ENCODE measurements at places on chromosomes 6 and 20.

- no peak for DNase-seq
Measured at GRCh38 chr20:47370850-47371782, 14.6 kb upstream of the ZMYND8 start.

GRCh38 chr20:60246751-60247150 lies 288.5 kb downstream of the CDH26 start:
- no peak for DNase-seq

- DNase-seq = peak; percentile 30
Measured at GRCh38 chr20:1802385-1803060, 92.7 kb upstream of the SIRPA start.

DNA sequence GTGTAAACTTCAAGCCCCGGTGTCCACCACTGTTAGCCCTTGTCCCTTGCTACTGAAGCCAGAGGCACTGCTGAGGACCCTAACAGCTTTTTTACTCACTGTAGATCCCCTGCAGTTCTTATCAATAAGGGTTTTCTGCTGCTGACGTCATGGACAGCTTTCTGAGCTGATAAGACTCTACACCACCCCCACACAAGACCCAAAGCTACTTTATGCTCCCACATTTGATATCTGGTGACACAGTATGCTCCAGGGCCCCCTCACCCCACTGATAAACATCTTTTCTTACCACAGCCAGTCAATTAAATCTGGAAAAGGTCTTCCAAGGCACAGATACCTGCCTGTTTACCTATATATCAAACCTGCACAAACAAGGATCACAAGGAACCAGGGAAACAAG lies 65.3 kb downstream of the NUS1 start:
- DNase-seq = no peak

DNA sequence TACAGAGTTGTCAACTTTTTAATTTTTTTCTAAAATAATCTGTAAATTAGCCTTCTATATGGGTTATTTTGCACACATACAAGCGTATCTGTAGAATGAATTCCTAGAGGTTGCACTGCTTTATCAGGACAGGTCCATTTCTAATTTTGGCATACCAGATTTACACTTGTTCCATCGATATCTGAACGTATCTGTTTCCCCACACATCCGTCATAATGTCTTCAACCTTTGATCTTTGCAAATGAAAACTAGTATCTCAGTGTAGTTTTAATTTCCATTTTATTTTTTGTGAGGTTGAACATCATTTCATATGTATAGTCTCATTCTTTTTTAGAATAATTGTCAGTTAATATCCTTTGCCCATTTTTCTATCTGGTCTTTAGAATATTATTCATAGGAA lies 22.7 kb downstream of the SENP6 start:
- no peak for DNase-seq

DNA sequence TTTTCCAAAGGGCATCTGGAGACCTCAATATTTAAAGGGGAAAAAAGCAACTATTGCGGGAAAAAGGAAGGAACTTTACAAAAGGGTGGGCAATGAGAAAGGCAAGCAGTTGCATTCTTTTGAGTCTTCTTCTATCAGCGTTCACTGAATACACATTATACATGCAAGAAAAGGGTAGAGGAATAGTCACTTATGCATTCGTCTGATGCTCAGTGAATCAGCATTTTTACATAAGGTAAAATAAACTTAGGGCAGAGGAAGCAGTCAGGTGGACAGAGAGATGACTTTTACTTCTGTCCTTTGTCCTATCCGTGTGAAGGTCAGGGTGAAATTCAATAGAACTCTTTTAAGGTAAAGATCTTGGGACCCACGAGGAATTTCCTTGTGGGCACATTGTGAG lies 49.3 kb downstream of the PRND start:
- DNase-seq = no peak

GRCh38 chr6:31285486-31285885 lies 13.6 kb upstream of the HLA-C start:
- no peak for DNase-seq

GRCh38 chr6:155216312-155217046 lies 47.3 kb upstream of the CLDN20 start:
- no peak for DNase-seq

- DNase-seq = no peak
Measured at GRCh38 chr6:167569041-167569805, 244.3 kb downstream of the TTLL2 start.

DNA sequence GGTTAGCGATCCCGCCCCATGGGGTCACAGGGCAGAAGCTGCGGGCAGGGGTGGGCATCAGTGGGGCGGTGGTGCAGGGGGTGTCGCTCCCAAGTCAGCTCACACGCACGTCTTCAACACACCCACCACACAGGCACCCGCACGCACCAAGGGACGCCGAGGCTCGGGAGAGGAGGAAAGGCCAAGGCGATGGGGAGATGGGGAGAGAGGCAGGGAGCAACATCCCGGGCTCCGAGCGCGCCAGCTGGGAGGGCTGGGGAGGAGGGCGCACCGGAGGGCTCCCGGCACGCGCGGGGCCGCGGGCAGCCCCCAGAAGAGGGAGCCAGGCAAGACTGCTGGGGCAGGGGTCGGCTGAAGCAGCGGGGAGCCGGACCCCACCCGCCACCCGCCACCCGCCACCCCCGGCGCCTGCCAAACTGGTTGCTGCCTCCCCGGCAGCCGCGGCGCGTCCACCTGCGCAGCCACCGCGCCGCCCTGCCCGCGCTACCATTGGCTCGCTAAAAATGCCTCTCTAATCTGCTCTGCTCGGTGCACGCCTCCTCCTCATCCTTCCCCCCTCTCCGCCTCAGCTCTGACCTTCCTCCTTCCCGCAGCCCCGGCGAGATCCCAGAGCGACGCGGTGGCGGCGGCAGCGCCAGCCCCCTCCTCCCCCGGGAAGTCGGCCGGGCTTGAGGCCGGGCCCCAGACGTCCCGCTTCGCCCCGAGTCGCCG lies at the start of gene PACSIN1:
TSS of gene PACSIN1 (plus strand) at position 546 of the 711 bp plus-strand sequence. CDS start 60,230 bp downstream, outside the sequence.
- no peak for DNase-seq

Data from stimulated activated CD8-positive, alpha-beta memory T cell treated with anti-CD3 and anti-CD28 coated beads, Interleukin-2, amount 100 ng/mL, for 48 hours (primary cell).